ENCODE measurements at places on chromosomes 2 and 18.

DNA sequence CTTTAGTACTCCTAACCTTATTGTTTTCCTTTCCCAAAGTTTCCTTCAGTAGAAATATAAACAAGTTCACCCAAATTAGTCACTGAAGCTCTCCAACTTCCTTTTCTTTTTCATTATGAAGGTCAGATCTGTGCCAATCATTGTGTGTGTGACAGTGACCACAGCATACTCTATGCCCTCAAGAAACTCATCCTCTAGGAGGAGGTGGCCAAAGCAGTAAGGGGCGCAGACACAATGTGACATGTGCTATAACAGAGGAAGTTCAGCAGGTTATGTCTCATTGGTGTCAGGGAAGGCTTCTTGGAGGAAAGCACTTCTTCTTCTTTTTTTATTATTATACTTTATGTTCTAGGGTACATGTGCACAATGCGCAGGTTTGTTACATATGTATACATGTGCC lies 60.0 kb upstream of the PSME4 start:
- no peak for DNase-seq

- DNase-seq, result no peak
These were observed 97.8 kb upstream of the CELF4 start for GRCh38 chr18:37663446-37663845.

- no peak for DNase-seq
These were observed 252.9 kb upstream of the DCC start for GRCh38 chr18:52087140-52087539.

DNA sequence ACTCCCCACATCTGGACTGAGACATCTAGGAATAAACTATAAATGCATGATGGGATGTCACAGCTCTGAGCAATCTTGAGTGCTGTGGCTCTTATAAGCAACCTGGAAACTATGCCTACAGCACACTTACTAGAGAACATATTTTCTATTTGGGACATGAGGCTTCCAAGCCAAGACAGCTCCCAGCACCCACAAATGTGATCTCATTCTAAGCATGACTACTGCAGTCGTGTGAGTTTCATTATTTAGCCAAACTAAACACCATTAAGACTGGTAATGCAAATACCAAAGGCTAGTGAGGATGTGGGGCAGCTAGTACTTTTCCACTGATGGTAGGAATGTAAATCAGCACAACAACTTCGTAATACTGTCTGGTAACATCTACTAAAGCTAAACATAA lies 72.5 kb downstream of the RTTN start:
- peak; percentile 98 for DNase-seq

- no peak for DNase-seq
These were observed 67.5 kb downstream of the CSRNP3 start for GRCh38 chr2:165536851-165537499.

DNA sequence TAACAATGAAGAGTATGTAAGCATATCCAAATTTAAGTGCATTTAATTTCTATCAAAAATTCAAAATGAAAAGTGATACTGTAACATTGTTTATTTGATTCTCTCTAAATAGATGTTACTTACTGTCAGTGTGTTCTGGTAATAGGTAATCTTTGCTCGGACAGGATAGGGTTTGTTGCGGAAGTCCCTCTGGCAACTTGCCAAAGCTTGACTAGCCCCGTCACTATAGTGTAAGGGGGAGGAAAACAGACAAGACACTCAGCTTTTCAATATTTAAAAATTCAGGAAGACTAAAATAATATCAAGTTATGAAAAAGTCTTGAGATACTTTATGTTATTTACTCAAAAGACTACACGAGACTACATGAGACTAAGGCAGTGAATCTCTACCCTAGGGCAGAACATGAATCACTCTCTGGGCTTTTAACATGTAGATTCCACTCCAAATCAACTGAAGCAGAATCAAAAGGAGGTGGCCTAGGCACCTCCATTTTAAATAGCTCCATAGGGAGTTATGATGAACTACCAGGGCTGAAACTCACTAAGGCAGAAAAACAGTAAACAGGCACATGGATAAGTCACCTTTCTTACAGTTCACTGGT lies 5.9 kb downstream of the LMAN1 start:
- peak; percentile 11 for DNase-seq

DNA sequence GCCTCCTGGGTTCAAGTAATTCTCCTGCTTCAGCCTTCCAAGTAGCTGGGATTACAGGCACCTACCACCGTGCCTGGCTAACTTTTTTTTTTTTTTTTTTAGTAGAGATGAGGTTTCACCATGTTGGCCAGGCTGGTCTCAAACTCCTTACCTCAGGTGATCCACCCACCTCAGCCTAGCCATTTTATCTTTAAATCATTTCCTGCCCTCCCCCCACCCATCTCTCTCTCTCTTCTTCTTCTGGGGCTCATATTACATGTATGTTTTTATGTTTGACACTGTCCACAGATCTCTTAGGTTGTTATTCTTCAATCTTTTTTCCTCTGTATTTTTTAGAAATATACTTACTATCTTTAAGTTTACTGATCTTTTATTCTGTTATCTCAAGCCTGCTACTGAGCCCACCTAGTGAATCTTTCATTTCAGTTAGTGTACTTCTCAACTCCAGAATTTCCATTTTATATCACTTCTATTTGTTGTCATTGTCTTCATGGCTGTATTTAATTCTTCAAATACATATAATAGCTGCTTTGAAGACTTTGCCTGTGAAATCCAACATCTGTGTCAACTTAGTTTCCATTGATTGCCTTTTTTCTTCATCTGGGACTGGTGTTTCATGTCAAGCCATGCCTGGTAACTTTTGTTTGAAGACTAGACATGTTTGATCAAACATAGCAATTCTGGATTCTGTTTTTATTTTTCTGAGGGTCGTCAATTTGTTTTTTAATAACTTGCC lies 16.2 kb downstream of the PLB1 start:
- DNase-seq, result no peak
